Fibroblast of lung (primary cell): ENCODE measurements at places on chromosomes 2 and 18. TPM values are rescaled to one million over a fixed set of nuclear protein-coding genes. Genes with fewer than 3 reads are reported as not detected.

DNA sequence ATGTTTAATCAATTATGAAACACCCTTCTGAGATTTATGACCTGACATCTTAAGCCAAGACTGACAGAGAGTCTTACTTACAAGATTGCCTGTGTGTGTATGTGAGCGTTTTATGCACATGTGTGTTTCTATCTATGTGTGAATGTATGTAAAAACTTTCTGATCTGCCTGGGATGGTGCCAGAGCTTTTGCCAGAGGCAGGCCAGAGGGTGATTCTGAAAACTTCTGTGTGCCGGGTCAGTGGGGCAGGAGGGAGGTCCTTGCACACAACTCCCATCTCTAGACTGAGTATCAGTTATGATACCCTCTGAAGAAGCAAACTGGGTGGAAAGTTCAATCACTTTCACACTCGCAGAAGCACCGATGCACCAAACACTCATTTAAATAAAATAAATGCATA is 335.0 kb upstream of the NT5C1B start:
- H3K4me3 ChIP-seq, result no peak overlapping the region
- H3K27ac ChIP-seq, result no peak overlapping the region
- H3K27me3 ChIP-seq, result no peaks in the 10 kb centered on the region

Gene ZBTB7C
- total RNA-seq, result 0.33 and 0.51 TPM in 2 replicates

GRCh38 chr2:145068509-145068908 is 548.6 kb upstream of the ZEB2 start:
- H3K4me1 ChIP-seq, result peaks cover 5% of the 10 kb centered on the region
- no peaks in the 10 kb centered on the region for H3K27me3 ChIP-seq
- H3K36me3 ChIP-seq, result no peaks in the 10 kb centered on the region
- DNase-seq, result no peak
- no peak overlapping the region for H3K27ac ChIP-seq

DNA sequence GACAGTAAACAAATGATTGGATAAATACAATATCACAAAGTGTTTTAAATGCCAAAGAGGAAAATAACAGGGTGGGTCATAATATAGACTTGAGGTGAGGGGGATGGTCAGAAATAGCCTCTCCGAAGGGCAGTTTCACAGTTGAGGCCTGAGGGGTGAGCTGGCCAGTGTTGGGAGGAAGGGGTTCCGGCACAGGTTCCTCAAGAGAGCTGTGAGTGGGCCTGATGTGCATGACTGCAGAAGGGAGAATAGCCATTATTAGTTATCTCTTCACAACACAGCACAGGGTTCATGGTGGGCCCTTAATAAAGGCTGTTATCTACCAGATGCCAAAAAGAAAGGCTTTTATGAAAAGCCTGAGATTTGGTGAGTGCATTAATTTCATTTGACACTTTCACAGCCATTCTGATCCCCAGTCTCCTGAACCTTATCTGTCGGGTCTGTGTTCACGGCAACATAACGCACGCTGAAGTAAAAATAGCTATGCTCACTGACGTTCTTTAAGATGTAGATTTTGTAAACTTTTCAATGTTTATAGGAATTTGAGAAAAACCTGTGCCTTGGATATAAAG is 39.6 kb downstream of the POLR1A start:
- no peak overlapping the region for H3K4me3 ChIP-seq

DNA sequence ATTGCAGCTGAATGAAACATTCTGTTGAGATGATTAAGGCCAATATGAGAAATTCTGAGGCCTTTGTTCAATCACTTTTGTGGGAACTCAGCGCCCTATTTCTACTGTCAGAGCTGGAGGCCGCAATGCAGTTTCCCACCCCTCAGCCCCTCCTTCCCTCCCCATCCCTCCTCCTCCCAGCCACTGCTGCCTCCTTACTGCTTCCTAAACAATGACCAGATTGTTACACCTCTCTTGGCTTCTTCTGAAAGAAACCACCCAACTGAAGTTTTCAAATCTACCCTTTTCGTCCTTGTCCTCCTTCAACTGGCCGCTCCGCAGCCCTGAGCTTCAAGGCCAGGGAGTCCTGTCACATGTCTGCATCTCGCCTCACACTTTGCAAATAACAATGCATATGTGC is 36.7 kb upstream of the MAPK4 start:
- no peaks in the 10 kb centered on the region for H3K27me3 ChIP-seq
- no peaks in the 10 kb centered on the region for H3K36me3 ChIP-seq
- DNase-seq, result no peak

Gene FBLN7
- 0.51 and 0.99 TPM in 2 replicates for total RNA-seq

GRCh38 chr18:40911582-40912254 is 1043.3 kb upstream of the PIK3C3 start:
- no peaks in the 10 kb centered on the region for H3K4me1 ChIP-seq
- H3K36me3 ChIP-seq, result no peaks in the 10 kb centered on the region
- peak; percentile 92 for DNase-seq
- no peak overlapping the region for H3K27ac ChIP-seq
- H3K4me3 ChIP-seq, result no peak overlapping the region
